Fibroblast of skin of right quadriceps (primary cell): ENCODE measurements at places on chromosomes 1 and 21.
A peak's percentile ranks its signal among the peaks of the same experiment; 100 is the strongest.

DNA sequence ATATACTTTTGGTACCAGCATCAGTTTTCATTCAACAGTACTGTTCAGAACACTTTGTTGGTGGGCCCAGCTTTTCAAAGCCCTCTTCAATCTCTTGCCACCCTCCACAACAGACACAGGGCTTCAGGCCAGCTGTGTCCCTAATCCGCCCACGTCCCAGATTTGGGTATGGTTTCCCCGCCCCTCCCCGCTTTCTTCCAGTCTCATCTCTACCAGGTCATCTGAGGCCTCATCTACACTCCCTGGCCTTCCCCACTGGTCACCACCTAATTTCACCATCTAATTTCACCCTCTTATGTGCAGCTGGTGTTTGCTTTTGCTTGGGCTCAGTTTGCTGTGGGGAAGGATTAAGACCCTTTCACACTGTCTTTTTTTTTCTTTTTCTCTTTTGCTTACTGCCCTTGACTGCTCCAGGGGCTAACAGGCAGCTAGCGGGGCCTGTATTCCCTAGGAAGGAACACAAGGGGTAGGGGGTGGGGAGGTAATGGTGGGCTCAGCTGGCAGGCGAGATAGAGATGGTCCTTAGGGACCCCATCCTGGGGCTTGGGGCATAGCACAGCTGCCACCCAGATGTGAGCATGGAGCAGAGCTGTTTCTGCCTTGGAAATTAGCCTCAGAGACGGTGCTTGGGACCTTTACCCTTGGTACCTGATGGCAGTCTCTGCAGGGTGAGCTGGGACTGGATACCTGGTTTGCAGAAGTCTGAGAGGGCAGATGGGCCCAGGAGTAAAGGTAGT, 3.8 kb upstream of the EPB41 start:
- no peak for DNase-seq

DNA sequence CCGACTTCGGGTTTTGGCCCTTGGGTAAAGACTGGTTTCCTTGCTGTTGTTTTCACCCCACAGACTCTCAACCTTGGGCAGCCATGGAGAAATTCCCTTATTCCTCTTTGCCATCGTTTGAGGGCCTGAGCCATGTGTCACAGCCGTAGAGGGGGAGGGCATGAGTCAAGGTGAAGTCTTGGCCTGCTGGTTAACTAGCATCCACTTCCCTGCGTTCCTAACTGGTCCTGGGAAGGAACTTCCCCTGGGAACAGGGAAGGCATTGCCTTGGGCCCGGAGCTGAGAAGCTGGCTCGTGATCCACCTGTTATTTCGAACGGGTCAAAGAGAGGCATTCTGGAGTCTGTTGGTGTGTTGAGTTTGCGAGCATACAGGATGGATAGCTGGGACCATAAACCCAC, 464.9 kb downstream of the CAMTA1 start:
- peak; percentile 33 for DNase-seq

DNA sequence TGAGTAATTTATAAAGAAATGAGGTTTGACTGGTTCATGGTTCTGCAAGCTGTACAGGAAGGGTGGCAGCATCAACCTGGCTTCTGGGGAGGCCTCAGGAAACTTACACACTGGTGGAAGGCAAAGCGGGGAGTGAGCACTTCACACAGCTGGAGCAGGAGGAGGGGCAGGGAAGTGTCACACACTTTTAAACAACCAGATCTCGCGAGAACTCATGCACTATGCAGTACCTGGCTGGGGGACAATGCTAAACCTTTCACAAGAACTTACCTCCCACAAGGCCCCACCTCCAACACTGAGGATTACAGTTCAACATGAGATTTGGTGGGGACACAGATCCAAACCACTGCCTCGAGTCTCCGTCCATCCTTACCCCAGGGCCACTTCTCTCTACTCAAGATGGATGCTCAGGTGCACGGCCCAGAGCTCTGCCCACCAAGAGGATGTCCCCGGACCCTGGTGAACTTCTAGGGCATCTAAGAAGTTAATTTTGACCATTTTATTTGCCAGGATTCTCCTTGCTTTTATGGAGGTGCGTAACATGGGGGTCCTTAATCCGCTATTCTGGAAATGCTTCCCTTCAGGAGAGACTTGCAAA, 22.7 kb upstream of the ACTRT2 start:
- DNase-seq: no peak

- peak; percentile 20 for DNase-seq
Observed at GRCh38 chr1:150931773-150932172, 5.6 kb downstream of the SETDB1 start.

DNA sequence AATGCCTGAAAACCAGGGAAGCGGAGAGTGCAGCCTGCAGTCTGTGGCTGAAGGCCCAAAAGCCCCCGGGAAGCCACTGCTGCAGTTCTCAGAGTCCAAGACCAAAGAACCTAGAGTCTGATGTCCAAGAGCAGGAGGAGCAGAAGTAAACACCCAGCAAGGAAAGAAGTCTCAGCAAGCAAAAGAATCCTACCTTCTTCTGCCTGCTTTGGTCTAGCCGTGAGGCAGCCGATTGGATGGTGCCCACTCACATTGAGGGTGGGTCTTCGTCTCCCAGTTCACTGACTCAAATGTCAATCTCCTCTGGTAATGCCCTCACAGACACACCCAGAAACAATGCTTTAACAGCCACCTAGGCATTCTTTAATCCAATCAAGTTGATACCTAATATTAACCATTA, 217.5 kb downstream of the PLA2G4A start:
- DNase-seq: no peak
